ENCODE measurements at places on chromosomes 11 and 22.

DNA sequence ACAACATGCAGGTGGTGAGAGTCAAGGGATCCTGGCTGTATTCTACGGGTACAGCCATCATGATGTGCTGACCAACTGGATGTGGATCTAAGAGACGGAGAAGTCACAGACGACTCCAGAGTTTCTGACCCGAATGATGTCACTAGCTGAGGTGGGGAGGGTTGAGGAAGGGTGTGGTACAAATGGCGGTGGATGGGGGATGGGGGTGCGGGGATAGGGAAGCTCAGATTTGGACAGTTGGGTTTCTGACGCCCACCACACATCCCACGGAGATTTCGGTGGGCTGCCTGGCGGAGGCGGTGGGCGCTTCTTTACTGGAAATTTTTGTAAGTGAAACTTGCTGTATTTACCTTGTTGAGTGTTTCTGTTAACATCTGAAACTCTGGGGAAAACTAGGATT is 126.7 kb downstream of the OSBP2 start:
- no peak for DNase-seq

GRCh38 chr22:35008213-35008612 is 57.7 kb upstream of the ISX start:
- DNase-seq, result no peak

GRCh38 chr22:30922151-30922611 is 46.4 kb downstream of the MORC2 start:
- no peak for DNase-seq

DNA sequence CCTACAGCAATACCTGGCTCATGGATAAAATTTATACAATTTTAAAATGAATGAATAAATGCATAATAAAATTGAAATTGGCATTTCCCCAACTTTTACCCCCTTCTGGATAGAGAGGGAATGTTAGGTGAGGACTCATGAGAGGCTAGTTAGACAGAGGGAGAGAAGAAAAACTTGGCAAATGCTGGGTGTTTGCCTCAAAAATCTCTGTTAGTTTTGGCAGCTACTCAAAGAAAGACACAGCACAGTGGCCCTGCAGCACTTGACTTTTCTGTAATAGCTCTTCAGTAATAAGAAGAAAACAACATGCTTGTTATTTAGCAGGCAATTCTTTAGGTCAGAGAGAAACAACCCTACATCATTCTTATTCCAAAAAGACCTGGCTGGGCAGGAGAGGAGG is 20.7 kb upstream of the IZUMO1R start:
- no peak for DNase-seq

DNA sequence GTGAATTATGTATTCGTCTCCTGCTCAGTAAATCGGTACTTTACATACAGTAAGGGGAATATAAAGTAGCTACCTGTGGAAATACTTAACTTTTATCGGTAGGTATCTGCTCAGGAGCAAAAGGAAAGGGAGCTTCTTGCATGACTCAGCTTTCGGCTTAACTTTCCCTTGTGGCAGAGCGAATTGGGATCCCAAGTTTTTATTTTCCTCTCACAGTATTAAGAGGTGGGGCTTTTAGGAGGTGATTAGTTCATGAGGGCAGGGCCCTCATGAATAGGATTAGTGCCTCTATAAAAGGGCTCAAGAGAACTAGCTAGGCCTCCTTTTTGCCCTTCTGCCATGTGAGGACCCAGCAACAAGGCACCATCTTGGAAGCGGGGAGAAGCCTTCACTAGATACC is 18.7 kb downstream of the RCN1 start:
- no peak for DNase-seq

- DNase-seq, result no peak
Observed at GRCh38 chr11:10483584-10483983, 28.5 kb downstream of the AMPD3 start.

- no peak for DNase-seq
Observed at GRCh38 chr11:69881467-69882269, 62.5 kb upstream of the FGF3 start.

- no peak for DNase-seq
Observed at GRCh38 chr11:44673688-44674087, 53.1 kb upstream of the TSPAN18 start.

DNA sequence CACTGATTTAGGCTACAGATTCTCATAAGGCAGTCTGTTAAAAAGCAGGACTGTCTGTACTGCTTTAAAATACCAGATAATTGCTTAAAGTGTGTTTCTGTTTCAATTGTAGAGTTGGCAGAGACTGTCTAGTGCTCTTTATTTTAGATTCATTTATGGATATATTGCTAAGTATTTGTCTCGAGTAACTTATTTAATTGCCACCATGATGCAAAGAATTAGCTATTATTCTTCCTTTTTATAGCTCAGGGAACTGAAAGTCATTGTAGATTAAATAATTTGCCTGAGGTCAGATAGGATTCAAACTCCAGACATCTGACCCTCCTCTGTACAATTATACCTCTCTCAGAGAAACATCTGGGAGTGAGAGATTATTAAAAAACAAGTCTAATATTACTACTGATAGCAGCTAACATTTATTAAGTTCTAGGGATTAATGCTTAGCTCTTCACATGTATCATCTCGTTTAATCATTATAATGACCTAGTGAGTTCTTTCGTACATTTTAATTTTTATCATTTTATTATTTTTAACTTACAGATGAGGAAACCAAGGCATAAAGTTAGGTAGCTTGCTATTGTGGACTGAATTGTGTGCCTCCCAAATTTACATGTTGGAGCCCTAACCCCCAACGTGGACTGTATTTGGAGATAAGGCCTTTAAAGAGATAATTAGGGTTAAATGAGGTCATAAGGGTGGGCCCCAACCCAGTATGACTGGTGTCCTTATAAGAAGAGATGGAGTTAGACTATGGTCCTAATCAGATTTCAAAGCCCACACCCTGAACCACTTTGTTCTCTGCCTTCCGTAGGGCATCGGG is 19.7 kb upstream of the RAG2 start:
- no peak for DNase-seq

- DNase-seq, result peak; percentile 28
Observed at GRCh38 chr11:86205421-86206336, 38.9 kb upstream of the EED start.

DNA sequence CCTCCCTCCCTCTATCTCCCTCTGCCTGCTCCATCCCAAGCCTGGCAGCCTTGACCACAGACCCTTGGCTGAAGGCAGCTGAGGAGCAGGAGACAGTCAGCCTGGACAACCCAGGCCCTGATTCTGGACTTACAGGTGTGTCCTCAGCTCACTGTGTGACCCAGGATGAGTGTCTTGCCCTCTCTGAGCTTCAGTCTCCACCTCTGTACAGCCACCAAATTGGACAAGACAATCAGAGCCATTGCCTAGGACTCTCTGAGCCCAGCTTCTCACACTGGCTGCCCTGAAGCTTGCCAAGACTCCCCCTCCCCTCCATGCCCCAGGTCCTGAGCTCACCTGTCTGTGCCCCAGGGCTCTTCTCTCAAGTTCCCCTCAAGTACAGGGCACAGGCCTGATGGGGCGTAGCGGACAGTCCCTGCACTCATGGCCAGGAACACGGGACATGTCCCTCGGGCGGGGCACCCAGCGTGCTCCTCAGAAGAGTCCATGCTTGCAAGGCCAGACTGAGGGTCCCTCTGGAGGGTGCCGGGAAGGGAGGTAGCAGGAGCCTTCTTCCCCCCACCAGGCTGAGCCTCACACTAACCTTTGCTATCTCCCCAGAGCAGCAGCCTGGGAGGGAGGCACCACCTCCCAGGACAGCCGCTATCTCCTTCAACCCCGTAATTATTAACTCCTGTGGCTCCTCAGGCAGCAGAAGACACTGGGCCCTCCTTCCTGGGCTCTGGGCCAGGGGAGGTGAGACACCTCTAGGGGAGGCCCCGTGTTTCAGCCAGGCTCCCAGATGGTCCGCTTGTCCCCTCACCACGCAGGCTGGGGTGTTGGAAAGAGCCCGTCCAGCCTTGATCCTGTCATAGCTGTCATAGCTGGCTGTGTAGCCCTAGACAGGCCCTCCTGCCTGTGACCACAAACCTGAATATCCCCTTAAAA is 2.6 kb upstream of the RAB3IL1 start:
- no peak for DNase-seq

- no peak for DNase-seq
Observed at GRCh38 chr22:49398646-49399045, 429.0 kb downstream of the BRD1 start.

DNA sequence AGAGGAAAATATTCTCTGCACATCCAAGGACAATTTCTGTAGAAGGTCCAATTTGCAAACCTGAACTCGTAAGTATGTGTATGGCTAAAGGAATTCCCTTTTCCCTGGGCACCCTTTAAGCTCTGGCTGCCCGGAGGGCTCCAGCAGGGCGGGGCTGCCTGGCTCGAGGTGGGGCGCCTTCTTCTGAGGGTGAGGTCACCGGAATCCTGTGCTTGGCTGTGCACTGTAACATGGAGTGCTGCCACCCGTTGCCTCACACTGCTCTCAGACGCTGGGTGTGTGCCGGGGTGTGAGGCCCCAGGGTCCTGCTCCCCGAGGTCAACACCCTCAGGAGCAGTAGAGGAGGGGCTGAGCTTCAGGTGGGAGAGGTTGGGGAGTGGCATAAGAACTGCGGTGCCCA is 61.5 kb downstream of the SYN3 start:
- no peak for DNase-seq

GRCh38 chr22:24247564-24248344 is 2.9 kb upstream of the GGT5 start:
- DNase-seq, result peak; percentile 38

- no peak for DNase-seq
Observed at GRCh38 chr22:41178425-41178975, 26.6 kb upstream of the L3MBTL2 start.

- DNase-seq, result no peak
Observed at GRCh38 chr11:15843309-15843872, 513.0 kb downstream of the SOX6 start.

GRCh38 chr11:120713296-120713695 is 201.7 kb downstream of the GRIK4 start:
- no peak for DNase-seq

Data from LNCaP clone FGC (cell line).